Activated T-helper 1 cell treated with anti-CD3 and anti-CD28 coated beads, Interleukin-2, amount 50 U/mL, for 16 hours (primary cell): ENCODE measurements at places on chromosomes 6 and 20.

- no peak for DNase-seq
Measured at GRCh38 chr6:106666282-106667021, 37.1 kb downstream of the QRSL1 start.

GRCh38 chr6:22147921-22148776 is 148.7 kb downstream of the PRL start:
- no peak for DNase-seq

- peak; percentile 75 for DNase-seq
Measured at GRCh38 chr6:31497531-31498476, at the start of gene MICB. MICB (plus strand) TSS chr6:31498145; CDS start chr6:31498194, 49 bp downstream.

GRCh38 chr6:1659816-1660215 is 50.1 kb downstream of the FOXC1 start:
- no peak for DNase-seq

GRCh38 chr20:54042021-54042420 is 28.4 kb downstream of the BCAS1 start:
- no peak for DNase-seq

DNA sequence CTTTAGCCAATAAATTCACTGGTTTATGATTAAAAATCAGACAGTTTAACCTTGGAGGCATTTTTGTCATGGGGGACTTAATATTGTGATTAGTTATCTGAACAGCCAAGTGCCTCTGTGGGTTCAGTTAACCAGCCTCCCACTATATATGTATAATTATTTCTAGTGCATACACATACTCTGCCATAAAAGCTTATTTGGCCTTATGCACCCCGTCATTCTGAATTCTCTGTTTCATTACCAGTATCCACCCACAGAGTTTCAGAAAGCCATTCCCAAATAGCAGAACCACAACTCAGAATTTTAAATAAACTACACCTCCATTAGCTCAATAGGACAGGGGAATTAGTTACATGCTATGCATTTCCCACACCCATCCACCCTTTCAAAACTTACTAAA is 279.7 kb downstream of the ZFAND3 start:
- DNase-seq: no peak

GRCh38 chr20:48215536-48215935 is 430.3 kb upstream of the SULF2 start:
- no peak for DNase-seq

- DNase-seq: peak; percentile 7
Measured at GRCh38 chr6:116682334-116682712, 1.3 kb downstream of the KPNA5 start.

- DNase-seq: no peak
Measured at GRCh38 chr6:97440590-97441176, 157.7 kb upstream of the MMS22L start.

GRCh38 chr6:40822619-40823018 is 216.4 kb downstream of the UNC5CL start:
- no peak for DNase-seq

- DNase-seq: no peak
Measured at GRCh38 chr6:169543704-169544103, 158.1 kb downstream of the WDR27 start.

DNA sequence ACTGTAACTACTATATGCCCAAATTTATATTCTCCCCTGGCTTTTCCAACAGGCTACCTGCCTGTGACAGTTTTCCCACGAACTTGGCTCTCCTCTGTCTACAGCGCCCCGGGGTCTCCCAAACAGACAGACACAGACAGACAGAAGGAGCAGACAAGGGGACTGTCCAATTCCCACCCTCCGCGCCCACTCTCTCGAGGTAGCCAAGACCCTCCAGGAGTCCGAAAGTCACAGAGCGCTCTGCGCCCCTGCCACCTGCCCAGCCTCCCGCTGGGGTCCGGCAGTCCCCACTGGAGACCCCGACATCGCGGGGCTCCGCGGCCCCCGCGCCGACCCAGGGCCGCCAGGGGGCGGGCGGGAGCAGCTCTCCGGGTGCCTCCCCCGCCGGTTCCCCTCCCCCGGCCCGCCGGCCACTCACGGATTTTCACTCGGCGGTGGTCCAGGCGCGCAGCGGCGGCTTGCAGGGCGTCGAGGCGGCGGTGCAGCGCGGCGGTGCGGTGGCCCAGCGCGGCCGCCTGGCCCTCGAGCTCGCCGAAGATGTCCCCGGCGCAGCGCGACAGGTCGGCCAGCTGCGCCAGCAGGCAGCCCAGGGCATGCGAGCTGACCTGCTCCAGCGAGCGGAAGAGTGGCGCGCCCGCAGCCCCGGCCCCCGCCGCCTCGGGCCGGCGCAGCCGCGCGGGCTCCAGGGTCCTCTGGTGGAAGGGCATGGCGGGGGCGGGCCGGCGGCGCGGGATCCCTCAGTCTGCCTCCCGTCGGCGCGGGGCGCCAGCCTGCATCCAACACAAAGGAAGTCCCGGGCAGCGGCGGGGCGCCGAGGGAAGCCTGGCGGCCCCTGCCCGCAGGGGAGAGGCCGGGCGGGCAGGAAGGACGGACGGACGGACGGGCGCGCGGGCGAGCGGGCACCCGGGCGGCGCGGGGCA is 81.3 kb upstream of the CCDC28A start:
- no peak for DNase-seq

GRCh38 chr6:130046671-130047070 is 28.3 kb downstream of the L3MBTL3 start:
- no peak for DNase-seq

GRCh38 chr6:107972413-107973096 is 14.5 kb upstream of the SEC63 start:
- DNase-seq: no peak

DNA sequence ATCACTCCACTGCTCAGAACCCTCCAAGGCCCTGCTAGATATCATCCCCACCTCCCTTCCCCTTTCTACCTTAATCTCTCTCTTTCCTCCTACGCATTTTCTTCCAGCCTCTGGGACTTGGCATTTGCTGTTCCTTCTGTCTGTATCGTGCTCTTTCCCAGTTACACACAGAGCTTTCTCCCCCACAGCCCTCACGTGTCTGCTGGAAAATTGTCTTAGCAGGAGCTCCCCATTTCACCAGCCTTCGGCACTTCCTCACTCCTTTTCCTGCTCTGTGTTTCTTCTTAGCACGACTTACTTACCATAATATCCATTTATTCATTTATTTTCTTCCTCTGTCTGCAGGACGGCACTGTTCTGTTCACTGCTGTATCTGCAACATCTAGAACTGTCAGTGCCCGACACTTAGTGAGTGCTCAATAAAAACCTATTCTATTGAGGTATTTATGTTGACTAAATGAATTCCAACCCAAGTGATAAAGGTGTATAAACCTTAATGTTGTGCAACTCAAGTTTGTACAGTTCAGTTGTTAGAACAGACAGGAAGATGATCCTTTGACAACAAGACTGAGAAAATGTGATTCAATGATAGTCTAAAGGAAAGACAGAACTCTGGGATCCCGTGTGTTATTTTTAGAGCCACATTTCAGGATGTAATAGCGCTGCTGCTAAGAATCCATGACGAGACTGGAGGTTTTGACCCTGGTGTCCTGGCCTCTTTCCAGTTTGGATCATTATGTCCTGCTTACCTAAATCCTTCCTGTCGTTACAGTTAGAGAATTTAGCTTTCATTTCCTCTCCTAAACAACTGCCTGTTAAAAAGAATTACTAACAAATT is 170.1 kb upstream of the LAMP5 start:
- DNase-seq: no peak

- no peak for DNase-seq
Measured at GRCh38 chr6:82185948-82186535, 61.5 kb downstream of the IBTK start.

GRCh38 chr20:52270696-52271095 is 79.1 kb upstream of the ZFP64 start:
- no peak for DNase-seq

DNA sequence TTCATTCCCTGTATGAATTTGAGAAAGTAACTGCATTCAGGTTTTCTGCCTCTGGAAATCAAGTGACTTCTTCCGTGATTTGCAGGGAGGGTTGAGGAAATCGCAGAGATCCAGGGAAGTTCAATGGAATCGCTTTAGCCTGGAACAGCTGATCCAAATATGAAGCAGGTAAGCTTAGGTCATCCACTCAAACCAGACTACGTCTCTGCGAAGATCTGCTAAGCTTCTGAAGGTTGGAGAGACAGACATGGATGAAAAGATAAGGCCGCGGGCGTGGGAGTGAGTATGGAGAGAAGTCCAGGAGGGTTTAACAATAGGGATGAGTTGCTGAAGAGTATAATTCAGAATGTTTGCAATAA is 34.2 kb upstream of the BTN3A2 start:
- DNase-seq: no peak

DNA sequence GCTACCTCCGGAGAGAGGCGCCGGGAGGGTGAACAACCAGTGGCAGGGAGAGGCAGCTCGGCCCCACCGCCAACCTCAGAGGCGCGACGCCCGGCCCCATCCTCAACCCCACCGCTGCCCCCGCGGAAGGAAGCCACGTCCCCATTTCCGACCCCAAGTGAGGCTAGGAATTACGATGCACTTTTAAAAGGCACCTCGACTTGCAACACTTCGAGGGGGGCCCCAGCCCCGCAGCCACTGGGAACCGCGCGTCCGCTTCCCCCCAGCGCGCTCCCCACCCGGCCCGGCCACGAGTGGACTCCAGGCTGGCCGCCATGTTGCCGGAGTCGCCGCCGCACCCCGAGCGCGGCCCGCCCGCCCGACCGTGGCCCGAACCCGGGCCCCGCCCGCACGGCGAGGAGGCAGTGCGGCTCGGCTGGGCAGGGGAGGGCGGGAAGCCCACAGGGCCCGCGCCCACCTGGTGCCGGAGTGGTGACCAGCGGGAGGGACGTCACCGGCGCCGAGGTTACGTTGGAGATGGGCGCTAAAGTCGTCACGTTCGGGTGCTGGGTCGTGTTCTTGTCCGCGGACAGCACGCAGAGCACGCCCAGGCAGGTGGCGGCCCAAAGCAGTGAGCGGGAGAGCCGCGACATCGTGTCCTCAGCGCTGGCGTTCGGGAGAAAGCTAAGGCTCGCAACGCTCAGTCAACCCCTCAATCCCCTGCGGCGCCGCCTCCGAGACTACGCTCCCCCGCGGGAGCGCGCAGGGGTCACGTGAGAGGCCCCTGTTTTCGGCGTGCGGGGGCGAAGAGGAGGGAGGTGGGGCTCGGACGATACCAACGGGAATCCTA is at the start of gene CD164:
TSS of gene CD164 (minus strand) at position 721 of the 829 bp plus-strand sequence. CDS start at position 632, 89 bp downstream.
- DNase-seq: peak; percentile 40

GRCh38 chr6:98653179-98653578 is 181.2 kb upstream of the POU3F2 start:
- DNase-seq: no peak

GRCh38 chr6:1035401-1035800 is 276.5 kb upstream of the FOXQ1 start:
- no peak for DNase-seq

DNA sequence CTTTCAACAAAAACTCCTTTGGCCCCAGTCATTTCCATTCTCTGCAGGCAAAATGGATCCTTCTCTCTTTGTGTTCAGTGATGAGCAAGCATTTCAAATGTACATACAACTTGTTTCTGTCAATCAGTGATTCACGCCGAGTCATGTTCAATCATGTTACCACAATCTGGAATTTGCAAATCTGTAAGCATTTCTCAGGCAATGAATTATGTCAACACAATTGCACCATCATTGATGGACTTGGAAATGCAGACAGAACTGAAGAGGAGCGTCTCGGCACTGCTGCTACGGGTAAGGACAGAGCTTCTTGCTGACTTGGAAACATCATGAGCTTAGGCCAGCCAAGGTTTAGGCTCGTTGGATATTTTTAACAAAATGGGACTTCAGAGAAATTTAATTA is 132.8 kb upstream of the AGPAT4 start:
- no peak for DNase-seq

GRCh38 chr20:56359212-56360132 is 698 bp downstream of the FAM210B start:
- DNase-seq: no peak

GRCh38 chr6:132715204-132715603 is 1.3 kb upstream of the VNN1 start:
- no peak for DNase-seq

DNA sequence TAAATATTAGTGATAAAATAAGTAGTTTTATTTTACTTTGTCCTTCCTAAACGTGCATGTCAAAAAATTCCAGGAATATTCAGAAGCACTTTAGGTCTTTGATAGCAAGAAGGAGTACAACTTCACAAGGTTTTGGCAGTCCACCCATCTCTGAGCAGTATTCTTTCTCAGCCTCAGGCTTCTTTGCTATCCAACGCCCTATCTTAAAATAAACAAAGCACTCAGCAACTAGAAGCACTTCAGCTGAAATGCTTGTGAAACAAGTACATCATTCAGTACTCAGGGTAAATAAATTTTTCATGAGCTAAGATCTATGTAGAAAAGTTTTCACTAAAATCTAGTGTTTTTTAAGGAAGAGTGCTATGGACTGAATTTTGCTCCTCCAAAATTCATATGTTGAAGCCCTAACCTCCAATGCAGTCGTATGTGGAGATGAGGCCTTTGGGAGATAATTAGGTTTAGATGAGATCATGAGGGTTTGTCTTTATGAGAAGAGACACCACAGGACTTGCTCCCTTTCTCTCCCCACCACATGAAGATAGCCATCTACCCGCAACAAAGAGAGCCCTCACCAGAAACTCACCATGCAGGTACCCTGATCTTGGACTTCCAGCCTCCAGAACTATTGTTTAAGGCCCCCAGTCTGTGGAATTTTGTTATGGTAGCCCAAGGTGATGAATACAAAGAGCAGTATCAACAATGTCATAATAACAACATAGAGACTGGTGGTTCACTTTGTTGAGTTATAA is 539.1 kb downstream of the TFAP2A start:
- DNase-seq: no peak

- DNase-seq: no peak
Measured at GRCh38 chr6:36912030-36912454, 26.3 kb downstream of the C6orf89 start.

DNA sequence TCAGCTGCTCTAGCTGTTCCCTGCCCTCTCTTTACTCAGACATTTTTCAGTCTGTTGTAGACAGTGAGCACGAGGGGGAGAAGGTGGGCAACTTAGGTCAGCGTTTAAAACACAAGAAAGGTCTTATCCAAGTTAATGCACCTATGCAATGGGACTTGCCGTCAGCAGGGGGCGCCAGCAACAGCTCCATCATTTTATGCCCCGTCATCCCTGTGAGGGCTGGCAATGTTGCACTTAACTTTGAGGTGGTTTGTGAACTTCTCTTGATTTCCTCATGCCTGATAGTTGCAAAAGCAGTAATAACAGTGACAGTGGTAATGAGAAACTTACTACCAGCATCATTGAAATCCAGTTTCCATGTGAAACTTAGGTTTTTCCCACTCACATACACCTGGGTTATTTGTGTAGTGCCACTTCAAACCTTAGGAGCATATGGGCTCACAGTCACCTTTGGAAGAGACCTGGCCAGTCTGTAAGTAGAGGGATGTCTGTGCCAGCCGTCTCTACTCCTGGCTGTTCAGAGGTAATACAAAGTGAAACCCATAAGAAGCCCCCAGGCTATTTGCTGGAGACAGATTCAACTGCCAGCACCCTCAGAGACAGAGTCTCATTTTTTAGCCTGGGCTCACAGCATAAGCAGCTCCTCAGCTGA is 44.9 kb upstream of the ID1 start:
- peak; percentile 64 for DNase-seq
